ENCODE measurements at places on chromosomes 12 and 14.
A peak's percentile ranks its signal among the peaks of the same experiment; 100 is the strongest.

DNA sequence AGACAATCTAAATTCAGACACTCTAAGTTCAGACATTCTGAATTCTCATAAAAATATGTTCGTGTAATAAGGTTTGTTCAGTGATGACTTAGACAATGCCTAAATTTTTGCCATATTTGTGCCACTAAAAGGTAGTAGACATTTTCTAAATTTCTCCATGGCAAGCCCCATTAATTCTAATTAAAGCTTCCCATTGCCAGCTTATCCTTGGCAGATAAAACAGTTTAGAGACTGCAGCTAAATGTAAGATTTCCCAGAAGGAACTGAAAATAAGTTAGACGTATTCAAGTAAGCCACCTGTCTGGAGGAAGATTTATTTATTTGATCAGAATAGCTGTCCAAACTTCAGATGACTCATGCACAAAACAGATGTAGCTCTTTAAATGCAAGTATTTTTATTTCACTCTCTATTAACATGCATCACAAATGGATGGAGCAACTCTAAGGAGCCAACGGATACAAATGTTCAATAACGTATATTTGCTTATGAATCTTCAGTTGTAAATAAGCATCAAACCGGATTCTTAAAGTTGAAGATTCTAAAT is 130.4 kb downstream of the SLC2A13 start:
- ATAC-seq: no peak

DNA sequence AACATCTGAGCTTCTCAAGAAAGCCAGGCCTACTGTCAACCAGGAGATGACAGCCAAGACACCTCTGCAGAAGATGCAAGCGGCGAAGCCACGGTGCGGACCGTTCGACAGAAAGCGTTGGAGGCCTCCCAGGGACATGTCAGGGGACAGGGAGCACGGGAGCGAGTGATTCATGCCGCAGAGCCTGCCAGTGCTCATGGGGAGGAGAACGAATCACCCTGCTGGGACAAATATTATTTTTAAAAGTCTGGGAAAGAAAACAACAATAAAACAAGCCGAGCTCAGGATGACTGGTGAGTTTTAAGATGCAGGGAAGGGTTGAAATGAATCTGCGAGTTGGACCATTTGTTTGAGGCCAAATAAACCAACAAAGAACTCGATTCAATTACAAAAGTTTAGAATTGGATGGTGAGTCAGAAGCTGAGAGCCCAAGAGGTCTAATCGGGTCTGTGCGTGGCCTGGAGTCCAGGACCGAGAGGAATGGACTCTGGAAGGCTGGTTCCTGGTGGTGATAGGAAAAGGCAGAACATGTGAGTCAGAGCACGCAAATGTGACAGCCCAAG is 91.0 kb downstream of the RBM19 start:
- peak; percentile 40 for ATAC-seq

DNA sequence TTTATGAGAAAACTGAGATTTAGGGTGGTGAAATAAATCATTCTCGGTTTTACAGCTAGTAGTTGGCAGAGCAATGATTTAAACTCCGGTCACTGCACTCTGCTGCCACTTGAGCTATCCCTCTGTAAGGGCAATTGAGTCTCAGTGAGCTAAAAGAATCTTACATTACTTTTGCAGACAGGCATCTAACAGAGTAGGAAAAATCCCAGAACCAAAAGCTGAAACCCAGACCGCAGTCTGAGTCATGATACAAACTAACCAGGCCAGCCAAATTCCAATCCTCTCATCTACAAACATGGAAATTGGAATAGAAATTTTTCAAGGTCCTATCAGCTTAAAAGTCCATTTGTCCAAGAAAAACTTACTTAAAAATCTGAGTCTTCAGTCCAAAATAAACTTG is 73.7 kb downstream of the ANKS1B start:
- ATAC-seq: peak; percentile 89

DNA sequence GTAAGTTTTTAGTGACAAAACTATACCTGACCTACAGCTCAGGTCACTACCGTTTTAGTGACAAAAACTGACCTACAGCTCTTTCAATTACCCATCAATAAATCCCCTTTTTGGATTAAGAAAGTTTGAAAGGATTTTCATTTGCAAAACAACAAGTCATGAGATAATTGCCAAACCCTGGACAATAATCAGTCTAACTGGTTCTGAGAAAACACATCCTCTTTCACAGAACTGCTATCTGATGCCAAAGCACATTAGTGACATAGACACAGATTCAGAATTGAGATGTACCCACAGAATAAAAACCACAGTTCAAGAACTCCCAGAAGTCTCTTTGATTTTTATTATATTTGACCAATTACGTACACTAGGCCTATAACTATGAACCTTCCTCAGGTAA is 126.0 kb upstream of the COCH start:
- no peak for ATAC-seq

GRCh38 chr14:91012045-91012444 is 48.4 kb downstream of the RPS6KA5 start:
- ATAC-seq: no peak

All from SK-N-SH treated with all-trans-retinoic acid at 6 μM for 48 hours (cell line).